ENCODE measurements at places on chromosomes 2 and 18. TPM values are rescaled to one million over a fixed set of nuclear protein-coding genes. Genes with fewer than 3 reads are reported as not detected.

DNA sequence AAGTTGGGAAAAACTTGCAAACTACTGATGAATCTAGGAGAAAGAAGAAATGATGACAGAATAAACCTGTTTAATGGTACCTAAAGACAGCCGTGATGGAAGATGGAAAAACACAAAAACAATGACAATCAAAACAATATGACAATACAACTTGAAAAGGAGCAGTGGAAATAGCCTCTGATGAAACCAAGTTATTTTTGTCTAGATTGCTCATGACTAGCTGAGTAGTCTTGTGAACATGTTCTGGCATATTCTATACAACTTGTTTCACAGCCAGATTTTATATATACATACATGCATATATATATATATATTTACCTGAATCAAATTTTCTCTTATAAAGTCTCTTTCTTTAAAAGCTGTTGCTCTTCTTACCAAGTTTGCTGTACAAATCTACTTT is 439.1 kb downstream of the TGIF1 start:
- H3K4me3 ChIP-seq, result no peak overlapping the region
- no peaks in the 10 kb centered on the region for H3K36me3 ChIP-seq
- no peak for DNase-seq
- H3K4me1 ChIP-seq, result no peaks in the 10 kb centered on the region
- no peak overlapping the region for H3K27ac ChIP-seq

- H3K27me3 ChIP-seq, result peaks cover 26% of the 10 kb centered on the region
- no peaks in the 10 kb centered on the region for H3K36me3 ChIP-seq
- DNase-seq, result no peak
- no peaks in the 10 kb centered on the region for H3K4me1 ChIP-seq
Measured at GRCh38 chr18:13791181-13791580, 32.8 kb upstream of the MC5R start.

Gene PRKAG3
- not detected for total RNA-seq

- DNase-seq, result no peak
- H3K4me1 ChIP-seq, result peaks cover 36% of the 10 kb centered on the region
- H3K36me3 ChIP-seq, result peaks cover 61% of the 10 kb centered on the region
- no peaks in the 10 kb centered on the region for H3K27me3 ChIP-seq
- no peak overlapping the region for H3K27ac ChIP-seq
Measured at GRCh38 chr2:241096979-241097378, 5.1 kb downstream of the MTERF4 start.

GRCh38 chr2:220583725-220584124 is 956.3 kb downstream of the SLC4A3 start:
- no peak overlapping the region for H3K27ac ChIP-seq
- no peaks in the 10 kb centered on the region for H3K36me3 ChIP-seq
- no peaks in the 10 kb centered on the region for H3K27me3 ChIP-seq
- H3K4me3 ChIP-seq, result no peak overlapping the region

Gene SESTD1
- total RNA-seq, result 12.3 TPM

Gene DSC3
- not detected for total RNA-seq
